Kidney glomerular epithelial cell (primary cell): ENCODE measurements at places on chromosomes 6 and 20.
A peak's percentile ranks its signal among the peaks of the same experiment; 100 is the strongest.

- no peak for DNase-seq
These were observed 134.9 kb upstream of the CEP162 start for GRCh38 chr6:84362193-84362821.

GRCh38 chr20:23655491-23656211 is 17.9 kb upstream of the CST3 start:
- DNase-seq: no peak

DNA sequence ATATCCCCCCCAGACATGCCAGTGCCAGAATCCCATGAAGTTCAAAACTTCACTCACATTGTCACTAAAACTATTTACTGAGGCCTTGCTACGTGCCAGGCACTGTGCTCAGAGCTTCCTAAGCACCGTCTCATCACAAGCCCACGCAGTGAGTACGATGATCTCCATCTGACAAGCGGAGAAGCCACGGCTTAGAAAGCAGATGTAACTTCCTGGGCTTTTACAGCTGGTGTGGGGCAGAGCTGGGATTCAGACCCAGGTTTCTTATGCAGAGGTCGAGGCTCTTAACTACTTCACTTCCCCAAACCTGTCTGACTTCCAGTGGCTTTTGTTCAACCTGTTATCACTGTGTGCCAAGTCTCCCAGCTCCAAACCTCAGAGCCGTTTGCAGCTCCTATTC is 8.3 kb downstream of the MDGA1 start:
- DNase-seq: no peak

GRCh38 chr6:109441069-109441816 is 719 bp downstream of the SMPD2 start:
- peak; percentile 26 for DNase-seq

GRCh38 chr6:119446609-119447008 is 97.0 kb upstream of the MAN1A1 start:
- no peak for DNase-seq

GRCh38 chr6:16129623-16130401 is 926 bp downstream of the MYLIP start:
- DNase-seq: no peak

- no peak for DNase-seq
These were observed 6.9 kb downstream of the CPNE5 start for GRCh38 chr6:36832313-36832712.

GRCh38 chr6:30841644-30842504 is 42.4 kb upstream of the DDR1 start:
- no peak for DNase-seq

GRCh38 chr6:29965873-29966601 is 23.7 kb downstream of the HLA-A start:
- DNase-seq: peak; percentile 81

GRCh38 chr6:41379306-41379705 is 43.9 kb downstream of the NCR2 start:
- no peak for DNase-seq
